Effector CD4-positive, alpha-beta T cell (primary cell): ENCODE measurements at places on chromosomes 1 and 21.

- DNase-seq = peak; percentile 45
Measured at GRCh38 chr1:168082008-168082876, 54.5 kb downstream of the GPR161 start.

- no peak for DNase-seq
Measured at GRCh38 chr1:201898992-201899391, 10.3 kb downstream of the SHISA4 start.

DNA sequence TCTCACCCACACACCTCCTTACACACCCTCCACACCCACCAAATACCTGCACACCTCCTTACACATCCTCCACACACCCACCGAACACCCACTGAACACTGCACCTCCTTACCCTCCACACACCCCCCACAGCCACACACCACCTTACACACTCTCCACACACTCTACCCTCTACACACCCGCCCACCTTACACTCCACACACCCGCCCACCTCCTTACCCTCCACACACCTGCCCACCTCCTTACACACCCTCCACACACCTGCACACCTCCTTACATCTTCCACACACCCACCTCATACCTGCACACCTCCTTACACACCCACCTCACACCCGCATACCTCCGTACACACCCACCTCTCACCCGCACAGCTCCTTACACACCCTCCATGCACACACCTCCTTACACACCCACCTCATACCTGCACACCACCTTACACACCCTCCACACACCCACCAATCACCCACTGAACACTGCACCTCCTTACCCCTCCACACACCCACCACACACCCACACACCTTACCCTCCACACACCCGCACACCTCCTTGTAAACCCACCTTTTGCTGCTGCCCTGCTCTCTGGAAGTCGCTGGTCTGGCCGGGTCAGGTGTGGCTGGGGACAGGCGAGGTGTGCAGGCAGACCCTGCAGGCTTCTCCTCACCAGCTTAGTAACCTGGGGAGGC is 38.5 kb downstream of the COQ8A start:
- DNase-seq = no peak

- DNase-seq = no peak
Measured at GRCh38 chr21:37074546-37074945, 1.5 kb downstream of the TTC3 start.

DNA sequence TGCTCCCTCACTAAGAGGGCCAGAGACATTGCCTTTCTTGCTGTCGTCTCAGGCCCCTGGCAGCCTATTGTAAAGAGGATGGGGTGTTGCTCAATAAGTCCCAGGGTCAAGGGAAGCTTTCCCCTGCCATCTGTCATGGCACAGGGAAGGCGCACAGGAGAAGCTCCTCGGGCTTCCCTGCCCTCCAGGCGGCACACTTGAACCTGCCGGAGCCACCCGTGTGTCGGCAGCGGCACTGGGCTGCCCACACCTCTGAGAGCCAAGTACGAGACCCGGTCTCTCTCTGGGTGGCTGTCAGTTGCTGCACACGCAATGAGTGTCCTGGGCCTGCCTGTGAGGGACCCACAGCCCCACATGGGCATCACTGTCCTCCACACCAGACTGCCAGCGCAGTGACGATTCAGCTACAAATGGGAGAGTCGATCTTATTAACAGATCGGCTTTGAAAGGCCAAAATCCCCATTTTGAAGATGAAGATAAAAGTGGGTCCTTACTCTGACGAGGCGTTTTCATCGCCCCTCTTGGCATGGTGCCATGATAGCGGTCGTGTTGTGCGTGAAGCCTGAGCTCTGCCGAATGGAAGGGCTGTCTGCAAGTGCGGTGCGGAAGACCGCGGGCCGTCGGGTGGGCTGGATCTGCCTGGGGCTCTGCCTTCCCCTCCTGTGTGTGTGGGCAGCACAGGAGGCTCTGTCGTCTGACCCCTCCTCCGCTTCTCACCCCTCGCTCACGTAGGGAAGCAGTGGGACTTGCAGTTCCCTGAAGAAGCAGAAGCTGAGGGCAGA is 29.2 kb upstream of the PDXK start:
- no peak for DNase-seq

DNA sequence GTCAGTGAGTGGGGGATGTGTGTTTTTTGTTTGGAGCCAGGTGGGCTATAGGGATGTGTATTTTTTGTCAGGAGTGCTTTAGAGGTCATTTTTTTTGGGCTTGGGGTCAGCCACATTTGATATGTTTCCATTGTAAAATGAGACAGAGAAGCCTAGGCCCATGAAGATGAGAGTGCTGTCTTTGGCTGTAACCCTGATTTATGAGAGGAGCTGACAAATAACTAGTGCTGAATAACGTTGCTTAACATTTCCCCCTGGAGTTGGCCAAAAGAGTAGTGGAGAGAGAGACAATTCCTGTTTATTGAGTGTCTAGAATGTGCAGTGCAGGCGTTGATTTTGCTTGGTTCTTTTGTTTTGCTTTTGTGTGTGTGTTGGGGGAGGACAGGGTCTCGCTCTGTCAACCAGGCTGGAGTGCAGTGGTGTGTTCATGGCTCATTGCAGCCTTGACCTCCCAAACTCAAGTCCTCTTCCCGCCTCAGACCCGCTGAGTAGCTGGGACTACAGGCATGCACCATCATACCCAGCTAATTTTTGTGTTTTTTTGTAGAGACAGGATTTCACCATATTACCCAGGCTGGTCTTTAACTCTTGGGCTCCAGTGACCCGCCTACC is 64.7 kb downstream of the S1PR1 start:
- DNase-seq = no peak

DNA sequence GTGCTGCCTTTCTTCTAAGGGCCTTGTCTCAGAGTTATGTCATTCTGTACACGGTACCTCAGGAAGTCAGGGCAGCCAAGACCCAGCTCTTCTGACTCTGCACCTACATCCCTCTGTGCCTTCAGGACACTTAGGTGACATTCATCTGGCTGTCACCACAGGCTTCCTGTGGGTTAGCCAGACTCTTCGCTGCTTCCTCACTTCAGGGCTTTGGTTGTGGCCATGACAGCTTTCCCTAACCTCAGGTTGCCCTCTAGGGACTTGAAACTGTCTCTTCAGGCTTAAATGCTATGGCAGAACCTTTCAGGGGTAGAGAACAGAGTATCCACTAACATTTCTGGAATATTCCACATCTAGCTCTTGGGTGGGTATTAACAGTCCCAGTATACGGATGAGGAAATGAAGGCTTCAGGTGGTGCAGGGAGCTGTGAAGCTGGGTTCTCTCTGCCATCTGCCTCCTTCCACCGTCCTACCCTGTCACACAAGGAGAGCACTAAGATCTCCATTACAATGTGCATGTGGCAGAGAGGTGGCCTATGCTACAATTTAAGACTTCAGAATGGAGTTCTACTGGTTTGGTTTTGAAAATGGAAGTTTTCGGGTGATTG is 9.9 kb downstream of the TSSK3 start:
- peak; percentile 42 for DNase-seq

DNA sequence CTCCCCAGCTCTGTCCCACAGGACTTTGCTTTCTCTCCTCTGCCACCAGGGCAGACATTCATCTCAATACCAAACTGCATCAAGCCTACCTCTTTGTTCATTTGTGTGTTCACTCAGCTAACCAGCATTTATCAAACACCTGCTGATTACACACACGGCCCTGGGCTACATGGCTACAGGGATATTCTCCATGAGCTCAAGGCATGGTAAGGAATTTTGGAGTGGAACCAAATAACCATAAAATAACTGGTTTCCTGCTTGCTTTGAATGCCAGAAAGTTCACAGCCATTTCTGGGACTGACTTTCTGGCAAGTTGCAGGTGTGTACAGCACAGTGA is 54.6 kb downstream of the LDLRAD2 start:
- no peak for DNase-seq

GRCh38 chr1:37465593-37466517 is 8.5 kb upstream of the ZC3H12A start:
- DNase-seq = no peak

GRCh38 chr1:197912739-197913494 is 4.3 kb upstream of the LHX9 start:
- DNase-seq = no peak

GRCh38 chr1:183203094-183203493 is 17.0 kb downstream of the LAMC2 start:
- no peak for DNase-seq

GRCh38 chr1:78676347-78676982 is 26.8 kb downstream of the IFI44 start:
- DNase-seq = peak; percentile 57

DNA sequence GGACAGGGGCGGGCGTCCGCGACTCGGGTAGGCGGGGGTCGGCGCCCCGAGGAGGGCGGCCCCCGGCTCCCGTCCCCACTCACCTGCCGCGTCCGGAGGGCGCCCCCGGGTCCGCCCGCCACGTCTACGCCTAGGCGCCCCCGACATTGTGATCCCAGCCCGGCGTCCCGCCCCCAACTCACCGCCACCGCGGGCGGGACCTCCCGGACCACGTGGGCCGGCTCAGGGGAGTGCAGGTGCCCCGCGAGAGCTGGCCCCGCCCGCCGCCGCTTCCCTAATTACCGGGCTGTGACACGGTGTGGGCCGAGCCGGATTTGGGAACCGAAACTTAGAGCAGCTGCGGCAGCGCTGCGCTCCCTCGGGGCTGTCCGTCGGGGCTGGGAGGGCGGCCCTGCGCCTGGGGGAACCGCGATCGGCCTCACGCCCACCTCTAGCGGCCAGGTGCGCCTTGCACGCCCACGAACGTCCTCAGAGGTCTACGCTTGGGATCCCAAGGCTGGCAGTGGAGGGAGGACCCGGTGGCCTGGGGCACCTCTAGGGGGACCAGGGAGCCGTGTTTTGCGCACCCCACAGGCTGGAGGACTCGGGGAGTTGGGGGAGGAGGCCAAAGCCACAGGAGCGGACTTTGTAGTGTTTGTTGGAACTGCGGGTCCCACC is 521 bp upstream of the NADK start:
- DNase-seq = peak; percentile 75

DNA sequence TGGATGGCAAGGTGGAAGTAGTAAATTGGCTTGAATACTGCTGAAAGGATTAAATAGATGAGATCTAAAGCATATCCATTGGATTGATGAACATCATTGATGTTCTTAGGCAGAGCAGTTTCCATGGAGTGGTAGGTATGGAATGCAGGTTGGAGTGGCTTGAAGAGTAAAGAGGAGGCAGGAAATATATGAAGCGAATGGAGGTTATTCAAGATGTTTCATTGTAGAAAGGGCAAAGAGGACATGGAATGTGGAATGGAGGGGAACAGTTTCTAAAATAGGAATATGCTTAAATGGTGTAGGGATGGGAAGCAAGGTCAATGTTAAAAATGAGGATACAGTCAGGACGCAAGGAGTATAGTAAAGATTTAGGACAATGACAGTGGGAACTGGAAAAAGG is 6.1 kb downstream of the OSBPL9 start:
- no peak for DNase-seq

GRCh38 chr1:33735624-33736023 is 128.3 kb upstream of the HMGB4 start:
- DNase-seq = no peak

DNA sequence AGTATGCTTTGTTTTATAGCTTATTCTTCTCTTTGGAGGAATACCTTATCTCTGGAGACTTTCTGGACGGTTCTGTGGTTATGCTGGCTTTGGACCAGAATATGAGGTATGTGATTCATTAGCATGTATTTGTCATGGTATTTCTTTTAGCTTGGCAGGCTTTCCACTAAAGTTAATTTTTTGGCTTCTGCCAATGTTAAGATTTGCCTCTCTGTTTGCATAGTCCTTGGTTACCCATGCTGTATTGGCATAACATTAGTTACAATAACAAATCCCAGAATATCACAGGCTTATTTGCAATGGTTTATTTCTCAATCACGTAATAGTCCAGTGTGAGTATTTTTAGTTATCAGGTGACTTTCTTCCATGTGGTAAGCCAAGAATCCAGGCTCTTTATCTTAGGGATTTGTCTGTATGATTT is 9.7 kb downstream of the ZMPSTE24 start:
- DNase-seq = no peak

DNA sequence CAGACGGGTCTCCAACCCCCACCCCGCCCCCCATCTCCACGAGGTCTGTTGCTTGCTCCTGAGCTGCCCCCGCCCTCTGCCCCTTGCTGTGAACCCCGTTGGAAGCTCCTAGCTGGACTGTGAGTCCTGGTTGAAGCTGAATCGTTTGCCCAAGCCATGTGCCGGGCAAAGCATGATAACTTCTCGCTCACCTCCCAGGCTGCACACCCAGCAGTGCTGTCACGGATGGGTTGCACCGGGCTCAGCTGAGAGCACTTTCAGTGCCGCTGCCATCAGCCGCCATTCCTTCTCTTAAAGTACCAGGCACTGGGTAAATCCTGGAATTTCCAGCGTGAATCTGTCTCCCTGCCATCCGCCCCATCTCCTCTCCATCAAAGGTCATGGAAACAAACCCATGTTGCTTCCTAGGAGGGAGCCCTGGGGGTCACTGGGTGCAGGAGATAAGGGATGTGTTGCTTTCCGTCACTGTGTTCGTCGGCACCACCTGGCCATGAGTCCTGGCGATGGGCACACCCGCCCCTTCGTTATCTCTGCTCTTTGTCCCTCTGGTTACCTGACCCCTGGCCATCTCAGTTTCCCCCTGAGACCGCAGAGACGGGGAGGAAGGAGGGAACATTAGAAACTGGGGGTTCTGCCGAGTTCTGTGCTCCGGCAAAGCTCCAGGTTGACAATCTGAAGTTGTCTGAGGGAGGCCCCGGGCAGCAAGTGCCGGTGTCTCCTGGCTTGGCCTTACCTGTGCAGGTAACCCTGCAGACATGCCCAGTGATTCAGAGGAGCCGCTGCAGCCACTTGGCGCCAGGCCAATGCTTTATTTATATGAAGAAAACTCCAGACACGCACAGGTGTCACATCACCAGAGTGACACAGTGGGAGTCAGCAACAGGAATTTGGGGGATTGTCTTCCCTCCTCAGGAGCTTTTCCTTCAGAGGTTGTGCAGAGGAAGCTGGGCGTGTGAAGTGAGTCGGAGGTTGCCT is 2.7 kb downstream of the PDE9A start:
- no peak for DNase-seq

- no peak for DNase-seq
Measured at GRCh38 chr1:85578321-85579295, 2.0 kb upstream of the CCN1 start.

- DNase-seq = no peak
Measured at GRCh38 chr1:166692346-166692745, 146.9 kb upstream of the POGK start.

- DNase-seq = no peak
Measured at GRCh38 chr1:13860031-13860430, 160.0 kb downstream of the PRDM2 start.

DNA sequence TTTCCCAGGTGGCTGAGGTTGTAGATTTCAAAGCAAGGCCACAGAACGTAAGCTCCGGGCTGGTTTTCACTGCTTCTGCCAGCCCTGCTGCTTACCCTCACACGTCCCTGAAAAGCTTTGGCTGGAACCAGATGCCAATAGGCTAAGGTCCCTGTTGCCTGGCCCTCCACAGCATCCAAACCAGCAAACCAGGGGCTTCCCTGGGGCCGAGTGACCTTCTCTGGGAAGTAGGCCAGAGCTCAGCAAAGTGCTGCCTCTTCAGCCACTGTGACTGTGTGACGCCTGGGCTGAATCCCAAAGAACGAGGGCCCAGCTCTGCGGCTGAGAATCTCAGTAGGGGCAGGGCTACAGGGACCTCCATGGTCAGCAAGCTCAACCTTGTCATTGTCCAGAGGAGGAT is 28.9 kb upstream of the RBM15 start:
- DNase-seq = no peak
